ENCODE measurements at places on chromosomes 16 and 17. TPM values are rescaled to one million over a fixed set of nuclear protein-coding genes. Genes with fewer than 3 reads are reported as not detected.

CTRB2 gene
- not detected for total RNA-seq

PROCA1 gene
- 4.4 TPM for total RNA-seq

BICDL2 gene
- total RNA-seq: 0.20 TPM

LCMT1 gene
- 39.1 TPM for total RNA-seq

C1QL1 gene
- total RNA-seq: 0.39 TPM

PCGF2 gene
- total RNA-seq: 3.7 TPM

CSH1 gene
- not detected for total RNA-seq

TEX14 gene
- 0.13 TPM for total RNA-seq

DNA sequence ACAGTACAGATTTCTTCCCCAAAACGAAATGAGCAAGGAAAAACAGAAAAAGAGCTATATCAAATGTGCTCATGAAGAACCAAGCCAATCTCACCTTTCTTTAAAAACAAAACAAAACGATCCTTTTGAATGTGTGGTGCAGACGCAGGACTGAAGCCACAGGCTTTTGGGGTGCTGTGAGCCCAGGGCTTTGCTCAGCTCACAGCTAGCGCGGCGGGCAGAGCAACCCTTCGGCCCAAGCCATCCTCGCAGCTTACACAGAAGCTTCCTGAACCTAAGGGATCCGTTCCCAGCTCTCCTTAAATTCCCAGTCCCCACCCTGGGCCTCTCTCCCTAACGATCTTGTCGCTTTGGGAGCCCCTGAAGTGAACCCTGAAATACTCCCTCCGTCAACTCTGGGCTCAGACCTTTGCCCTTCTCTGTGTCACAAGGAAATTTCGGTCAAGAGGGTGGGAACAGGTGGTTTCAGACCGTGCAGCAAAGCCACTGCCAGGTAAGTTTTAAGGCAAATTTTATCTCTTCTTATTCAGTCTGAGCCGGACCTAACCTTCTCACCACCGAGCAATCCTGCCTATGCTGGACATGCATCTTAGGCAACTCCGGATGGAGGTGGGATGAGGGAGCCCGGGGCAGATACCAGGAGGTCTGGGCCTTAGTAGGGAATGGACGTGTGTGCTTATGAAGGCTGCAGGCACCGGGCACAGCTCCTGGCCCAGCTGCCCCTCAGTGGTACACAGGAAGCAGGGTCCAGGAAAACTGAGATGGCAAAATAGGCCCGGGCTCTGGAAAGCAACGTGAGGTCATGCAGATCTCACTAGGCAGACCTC, 52.0 kb downstream of the COTL1 start:
- DNase-seq: no peak

DNA sequence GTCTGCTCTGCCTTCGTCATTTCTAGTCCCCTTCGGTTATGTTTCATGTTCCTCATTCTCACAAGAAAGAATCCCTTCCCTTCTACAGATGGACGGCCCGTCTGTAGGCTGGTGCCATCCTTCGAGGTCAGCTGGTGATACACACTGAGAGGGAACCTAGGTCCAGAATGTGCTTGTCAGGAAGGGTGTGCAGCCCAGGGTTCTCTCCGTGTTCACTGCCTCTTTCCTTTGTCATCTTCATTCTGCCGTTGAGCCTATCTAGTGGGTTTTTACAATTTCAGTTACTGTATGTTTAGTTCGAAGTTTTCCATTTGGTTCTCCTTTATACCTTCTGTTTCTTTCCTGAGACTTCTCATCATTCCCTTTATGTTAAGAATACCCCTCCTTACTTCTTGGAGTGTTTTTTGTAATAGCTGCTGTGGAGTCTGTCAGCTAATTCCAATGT, 18.9 kb downstream of the KIAA0513 start:
- no peak for DNase-seq

- DNase-seq: no peak
Observed at GRCh38 chr16:27405546-27406451, 3.8 kb downstream of the IL21R start.

GRCh38 chr16:65548470-65548869, 426.6 kb upstream of the CDH11 start:
- no peak for DNase-seq

DNA sequence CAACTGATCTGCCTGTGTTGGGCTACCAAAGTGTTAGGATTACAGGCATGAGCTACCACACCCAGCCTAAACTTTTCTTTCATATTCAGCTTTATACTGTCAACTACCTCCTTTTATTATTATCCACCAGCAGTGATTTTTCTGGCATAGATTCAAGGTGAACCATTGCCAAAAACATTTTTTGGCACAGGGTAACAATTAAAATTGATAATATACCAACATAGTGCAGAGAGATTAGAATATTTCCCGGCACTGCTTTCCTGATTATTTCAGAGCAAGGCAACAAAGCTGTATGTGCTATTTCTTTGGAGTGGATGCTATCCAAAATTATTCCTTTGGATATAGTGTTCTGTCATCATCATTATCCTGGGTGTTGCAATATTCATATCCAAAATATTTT, 781.6 kb upstream of the SOX9 start:
- DNase-seq: no peak

DNA sequence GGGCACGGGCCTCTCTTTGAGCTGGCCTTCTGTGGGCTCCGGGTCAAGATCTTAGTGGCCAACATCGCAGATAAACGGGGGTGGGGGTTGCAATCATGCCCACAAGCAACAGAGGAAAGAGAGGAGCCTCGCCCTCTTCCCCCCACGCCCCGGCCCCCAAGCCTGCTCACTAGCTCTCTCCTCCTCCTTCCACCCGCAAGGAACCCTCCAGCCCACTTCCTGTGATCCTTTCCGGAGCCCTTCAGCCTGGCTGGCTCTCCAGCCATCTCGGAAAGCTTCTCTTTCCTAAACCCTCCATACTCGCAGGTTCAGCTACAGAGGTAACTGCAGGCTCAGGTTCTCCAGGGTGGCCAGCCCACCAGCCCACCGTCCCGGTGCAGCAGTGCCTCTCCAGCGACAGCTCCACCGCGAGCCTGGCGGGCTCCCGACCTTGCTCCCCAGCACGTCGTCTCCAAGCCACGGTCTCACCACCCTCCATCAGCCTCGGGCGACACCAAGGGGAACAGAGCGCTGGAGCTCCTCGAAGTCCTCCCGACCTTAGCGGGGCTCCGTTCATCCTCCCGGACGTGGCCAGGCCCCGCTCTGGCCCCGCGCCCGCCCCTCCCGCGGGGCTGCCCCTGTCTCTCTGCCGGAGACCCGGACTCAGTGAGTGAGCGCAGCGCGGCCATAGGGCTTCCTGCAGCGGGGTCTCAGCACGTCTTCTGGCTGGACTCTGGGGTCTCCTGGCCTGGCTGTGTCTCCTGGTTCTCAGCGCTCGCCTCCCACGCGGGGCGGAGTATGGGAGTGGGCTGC, 12.9 kb upstream of the ODF4 start:
- DNase-seq: no peak

DNA sequence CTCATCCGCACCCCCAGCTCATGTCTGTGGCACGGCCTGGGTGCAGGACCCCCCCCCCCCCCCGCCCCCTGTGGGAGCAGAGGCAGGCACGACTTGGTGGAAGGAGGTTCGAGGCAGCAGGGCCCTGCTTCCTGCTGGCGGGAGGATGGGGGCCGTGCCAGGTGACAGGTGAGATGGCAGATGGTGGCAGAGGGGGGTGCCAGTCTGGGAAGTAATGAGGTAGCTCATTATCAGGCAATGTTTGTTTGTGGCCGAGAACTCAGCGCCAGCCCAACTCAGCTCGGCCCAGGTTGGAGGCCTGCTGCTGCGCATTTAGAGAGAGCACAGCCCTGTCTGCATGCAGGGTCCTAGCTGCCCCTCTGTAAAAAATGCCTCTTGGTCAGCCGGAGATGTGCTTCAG, 40.1 kb upstream of the JPH3 start:
- no peak for DNase-seq

DNA sequence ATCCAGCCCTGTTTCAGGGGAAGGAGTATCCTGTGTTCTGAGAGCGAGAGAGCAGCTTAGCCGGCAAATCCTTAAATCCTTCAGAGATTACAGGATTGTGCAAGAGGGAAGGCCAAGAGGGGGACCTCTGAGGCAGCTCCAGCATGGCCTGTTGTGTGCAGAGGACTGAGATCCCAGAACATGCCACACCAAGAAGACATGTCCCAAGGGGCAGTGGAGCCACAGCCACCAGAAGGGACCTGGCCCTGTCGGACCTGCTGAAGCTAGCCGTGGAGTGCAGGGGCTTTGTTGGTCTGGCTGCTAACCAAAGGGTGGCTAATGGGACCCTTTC, 1.6 kb upstream of the MRC2 start:
- DNase-seq: no peak

DNA sequence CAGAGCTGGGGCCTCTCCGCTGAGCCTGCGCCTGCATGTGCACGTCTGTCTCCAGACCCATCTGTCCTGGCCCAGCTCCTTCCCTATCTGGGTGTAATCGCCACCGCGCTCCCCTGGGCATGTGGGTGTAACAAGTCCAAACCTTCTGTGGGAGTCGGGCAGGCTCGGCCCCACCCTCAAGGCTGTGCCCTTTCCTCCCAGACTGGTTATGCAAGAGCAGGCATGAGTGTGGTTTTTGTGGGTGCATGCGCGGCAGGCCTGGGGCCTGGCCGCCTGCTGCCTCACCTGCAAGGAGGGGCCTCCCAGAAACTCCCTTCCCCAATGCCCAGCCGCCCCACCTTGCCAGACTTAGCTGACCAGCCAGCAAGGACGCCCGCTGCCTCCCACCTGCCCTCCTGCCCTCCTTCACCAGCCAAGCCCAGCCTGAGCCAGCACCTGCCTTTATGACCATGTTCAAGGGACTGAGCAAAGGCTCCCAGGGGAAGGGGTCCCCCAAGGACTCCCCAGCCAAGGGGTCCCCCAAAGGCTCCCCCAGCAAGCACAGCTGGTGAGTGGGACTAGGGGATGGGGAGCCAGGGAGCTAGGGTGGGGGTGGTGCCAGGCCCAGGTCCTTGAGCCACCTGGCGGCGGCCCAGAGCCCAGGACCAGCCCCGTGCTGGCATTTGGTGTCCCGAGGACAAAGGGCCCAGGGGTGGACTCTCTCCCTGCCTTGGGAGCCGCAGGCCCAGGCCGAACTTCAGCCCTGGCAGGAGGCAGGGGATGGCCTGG, at the start of gene EVPLL:
Gene EVPLL (plus strand): TSS at position 342 of the 768 bp plus-strand sequence. CDS start 3,160 bp downstream, outside the sequence.
- DNase-seq: no peak

- DNase-seq: no peak
Observed at GRCh38 chr16:67169642-67170167, 633 bp upstream of the NOL3 start.

GRCh38 chr16:86951831-86952598, 365.2 kb downstream of the C16orf95 start:
- no peak for DNase-seq

DNA sequence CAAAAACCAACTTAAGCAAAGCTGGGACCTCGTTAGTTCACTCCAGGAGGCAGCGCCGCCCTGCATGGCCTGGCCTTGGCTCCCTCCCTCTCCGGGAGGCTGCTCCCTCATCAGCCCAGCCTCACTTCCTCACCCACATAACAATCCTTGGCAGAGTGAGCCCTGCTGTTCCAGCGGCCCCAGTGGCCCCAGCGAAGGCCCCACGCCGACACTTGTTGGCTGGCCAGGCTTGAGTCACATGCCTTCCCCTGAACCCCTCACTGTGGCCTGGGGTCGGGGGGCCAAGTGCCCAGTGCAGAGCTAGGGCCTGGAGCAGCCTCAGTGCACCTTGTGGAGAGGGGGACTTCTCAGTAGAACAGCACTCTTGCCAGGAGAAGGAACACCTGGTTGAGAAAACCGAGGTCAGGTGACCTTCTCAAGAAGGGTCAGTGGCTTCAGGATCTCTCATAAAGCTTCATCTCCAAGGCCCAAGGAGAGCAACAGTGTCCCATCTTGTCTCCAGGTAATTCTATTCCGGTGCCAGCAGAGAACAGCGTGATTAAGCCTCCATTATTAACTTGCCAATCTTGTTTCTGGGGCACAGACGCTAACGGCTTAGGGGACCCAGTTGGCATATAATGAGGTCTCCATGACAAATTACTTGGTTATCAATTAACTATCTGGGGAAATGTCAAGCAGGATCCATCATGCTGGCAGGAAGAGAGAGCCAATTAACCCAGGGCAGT, 26.8 kb downstream of the ENDOV start:
- DNase-seq: no peak

DNA sequence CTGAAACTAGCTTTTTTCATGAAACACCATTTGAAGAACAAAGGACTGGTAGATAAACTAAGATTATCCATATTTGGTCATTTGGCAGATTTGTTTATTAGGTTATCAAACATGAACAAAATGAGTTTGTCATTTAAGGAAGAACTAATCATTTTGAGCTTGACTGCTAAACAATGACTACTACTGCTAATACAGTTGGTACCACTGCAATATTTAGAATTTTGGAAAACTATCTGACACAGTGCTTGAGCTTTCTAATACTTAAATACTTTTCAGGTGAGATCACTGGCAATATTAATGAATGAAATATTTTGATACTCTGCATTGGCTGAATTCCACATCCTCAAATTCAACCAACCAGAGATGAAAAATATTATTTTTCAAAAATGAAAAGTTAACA, 47.2 kb downstream of the MED13 start:
- DNase-seq: no peak

GRCh38 chr17:29263916-29264315, 17.3 kb downstream of the CRYBA1 start:
- no peak for DNase-seq

- no peak for DNase-seq
Observed at GRCh38 chr16:81123092-81123852, 27.1 kb upstream of the GCSH start.

DNA sequence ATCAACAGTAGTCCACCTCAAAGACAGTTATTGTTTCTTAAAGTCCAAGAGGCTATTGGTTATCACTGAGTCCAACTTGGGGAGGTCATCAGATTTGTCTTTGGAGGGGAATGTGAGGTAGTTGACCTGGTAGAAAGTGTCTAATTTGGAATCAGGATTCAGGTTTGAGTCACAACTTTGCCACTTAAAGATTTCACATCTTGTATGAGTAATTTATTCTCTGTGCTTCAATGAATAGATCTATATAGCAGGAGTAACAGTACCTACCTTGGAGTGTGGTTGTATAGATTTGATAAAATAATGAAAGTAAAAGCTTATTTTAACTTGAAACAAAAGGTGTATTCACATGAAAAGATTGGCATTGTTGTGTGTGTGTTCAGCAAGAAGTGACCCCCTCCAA, 119.3 kb upstream of the TBX2 start:
- DNase-seq: no peak

- DNase-seq: no peak
Observed at GRCh38 chr16:84214451-84215066, 23.6 kb downstream of the ADAD2 start.

DNA sequence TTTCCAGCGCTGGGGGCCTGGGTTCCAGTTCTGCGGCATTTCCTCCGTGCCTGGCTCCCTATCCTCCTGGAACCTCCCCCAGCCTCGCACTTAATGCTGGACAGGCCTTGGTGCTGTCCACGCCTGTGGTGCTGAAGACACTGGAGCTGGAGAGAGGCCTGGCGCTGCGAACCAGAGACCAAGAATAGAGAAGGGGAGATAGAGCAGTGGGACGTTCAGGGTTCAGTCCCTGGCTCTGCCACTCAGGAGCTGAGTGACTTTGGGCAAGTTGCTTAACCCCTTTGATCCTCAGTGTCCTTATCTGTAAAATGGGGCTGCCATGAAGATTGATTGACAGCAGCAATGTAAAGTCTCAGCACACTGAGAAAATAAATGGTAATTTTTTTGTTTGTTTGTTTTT, 11.9 kb downstream of the SBK1 start:
- DNase-seq: no peak

All from activated T-helper 1 cell treated with anti-CD3 and anti-CD28 coated beads, Interleukin-12 subunit alpha, Interleukin-12 subunit beta, Interleukin-2, Interleukin-4 antibody, amounts not matched to agents 30 ng/mL and 10 ng/mL and 1 ng/mL, durations not matched to agents 14 hours and 24 hours and 36 hours (primary cell).